EL (cell line): ENCODE measurements at places on chromosomes 1 and 21.

DNA sequence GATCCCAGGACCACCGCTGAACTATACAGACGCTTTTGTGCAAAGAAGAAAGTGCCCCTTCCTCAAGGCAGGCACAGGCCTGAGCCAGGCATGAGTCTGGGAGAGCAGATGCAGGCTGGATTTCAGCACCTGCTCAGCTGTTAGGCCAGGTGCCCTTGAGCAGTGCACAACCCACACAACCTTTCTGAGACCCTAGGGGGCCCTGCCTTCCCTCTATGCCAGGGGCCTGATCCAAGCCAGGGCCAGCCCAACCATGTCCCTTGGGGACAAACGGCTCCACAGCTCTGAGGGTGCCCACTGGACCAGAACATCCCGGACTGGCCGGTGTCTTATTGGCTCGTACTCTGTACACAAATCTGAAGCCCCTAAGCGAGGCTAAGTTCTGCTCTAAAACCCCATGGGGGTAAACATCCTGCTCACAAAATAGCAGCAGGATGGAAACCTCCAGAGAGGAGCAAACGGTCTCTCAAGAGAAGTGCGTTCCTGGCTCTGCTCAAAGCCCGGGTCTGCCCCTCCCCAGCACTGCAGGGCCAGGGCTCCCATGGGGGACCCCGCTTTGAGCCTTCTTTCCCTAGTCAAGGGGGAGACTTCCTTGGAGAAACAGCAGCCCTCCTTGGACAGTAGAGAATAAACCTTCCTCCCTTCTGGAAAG lies 275.1 kb downstream of the NPHP4 start:
- DNase-seq: no peak

DNA sequence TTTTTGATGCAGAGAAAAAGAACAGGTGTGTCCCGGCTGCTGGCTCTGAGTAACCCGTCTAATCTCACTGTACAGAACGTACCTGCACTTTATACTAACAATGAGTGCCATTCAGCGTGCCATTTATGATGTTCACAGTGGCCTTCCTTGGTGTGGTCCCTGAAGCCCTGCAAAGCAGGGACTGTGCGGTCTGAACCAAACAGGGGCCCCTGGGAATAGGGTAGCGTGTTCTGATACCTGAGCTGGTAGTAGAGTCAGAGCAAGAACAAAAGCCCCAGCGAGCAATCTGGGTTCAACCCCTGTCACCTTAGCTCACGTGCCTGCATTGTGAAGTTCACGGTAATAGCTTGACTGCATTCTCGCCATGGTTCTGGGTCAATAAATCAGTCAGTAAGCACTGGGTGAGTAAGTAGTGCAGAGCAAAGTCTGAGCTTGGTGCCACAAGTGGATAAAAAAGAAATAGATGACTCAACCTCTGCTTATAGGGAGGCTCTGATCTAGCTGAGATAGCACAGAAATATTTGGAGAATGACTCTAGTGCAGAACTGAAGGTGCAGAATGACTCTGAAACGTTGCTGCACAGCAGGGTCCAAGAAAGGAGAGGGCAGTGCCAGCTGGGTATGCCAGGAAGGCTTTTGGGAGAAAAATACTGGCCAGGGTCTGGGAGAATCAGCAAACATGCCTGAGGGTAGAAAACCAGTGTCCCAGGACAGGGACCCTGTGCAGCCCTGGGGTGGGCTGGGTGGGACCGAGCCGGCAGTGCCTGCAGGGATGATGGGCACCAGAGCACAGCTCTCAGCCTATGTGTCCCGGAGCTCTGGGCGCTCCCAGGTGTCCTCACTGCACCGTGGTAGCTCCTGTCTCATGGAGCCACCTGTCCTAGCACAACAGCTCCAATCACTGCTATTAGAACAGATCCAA lies 125.9 kb downstream of the RHOU start:
- DNase-seq: peak; percentile 89

DNA sequence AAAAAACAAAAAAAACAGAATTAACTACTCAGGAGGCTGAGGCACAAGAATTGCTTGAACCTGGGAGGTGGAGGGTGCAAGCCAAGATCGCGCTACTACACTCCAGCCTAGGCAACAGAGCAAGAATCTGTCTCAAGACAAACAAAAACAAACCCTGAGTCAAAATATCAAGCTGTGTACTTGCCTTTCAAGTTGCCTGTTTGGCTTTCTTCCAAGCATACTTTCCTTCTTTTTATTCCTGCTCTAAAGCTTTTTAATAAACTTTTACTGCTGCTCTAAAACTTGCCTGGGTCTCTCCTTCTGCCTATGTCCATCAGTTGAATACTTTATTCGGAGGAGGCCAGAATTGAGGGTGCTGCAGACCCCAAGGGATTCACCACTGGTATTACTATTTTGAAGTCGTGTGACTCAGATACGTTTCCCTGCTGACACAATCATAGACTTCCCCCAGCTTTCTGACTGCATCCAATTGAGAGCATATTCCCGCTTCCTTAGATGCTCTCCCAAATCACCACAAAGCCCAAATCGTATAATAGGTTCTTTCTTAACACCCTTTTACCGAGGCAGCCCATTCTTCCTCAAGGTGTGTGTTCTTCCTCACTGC lies 3.5 kb upstream of the ACBD6 start:
- DNase-seq: no peak

GRCh38 chr1:39380036-39380435 lies 111.4 kb upstream of the BMP8A start:
- no peak for DNase-seq

DNA sequence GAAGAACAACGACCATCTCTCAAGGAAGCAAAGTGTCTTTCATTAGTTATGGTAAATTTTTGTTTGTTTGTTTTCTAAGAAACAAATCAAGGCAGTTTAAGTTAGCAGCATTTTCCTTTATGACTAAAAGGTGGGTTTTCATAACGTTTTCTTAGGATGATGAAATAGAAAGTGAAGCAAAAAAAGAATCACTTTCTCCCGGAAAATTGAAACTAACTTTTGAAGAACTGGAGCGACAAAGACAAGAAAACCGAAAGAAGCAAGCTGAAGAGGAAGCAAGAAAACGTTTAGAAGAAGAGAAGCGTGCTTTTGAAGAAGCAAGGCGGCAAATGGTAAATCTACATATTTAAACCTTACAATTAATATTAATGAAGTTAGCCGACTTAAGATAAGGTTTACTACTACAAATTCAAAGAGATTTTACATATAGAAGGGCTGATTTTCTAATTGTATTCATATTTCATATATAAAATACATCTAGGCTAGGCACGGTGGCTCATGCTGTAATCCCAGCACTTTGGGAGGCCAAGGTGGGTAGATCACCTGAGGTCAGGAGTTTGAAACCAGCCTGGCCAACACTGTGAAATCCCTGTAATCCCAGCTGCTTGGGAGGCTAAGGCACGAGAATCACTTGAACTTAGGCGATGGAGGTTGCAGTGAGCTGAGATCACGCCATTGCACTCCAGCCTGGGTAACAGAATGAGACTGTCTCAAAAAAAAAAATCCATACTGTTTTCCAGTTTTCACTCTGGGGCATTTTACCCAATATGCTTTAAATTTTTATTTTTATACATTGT lies 38.3 kb downstream of the NEXN start:
- DNase-seq: no peak

GRCh38 chr1:117644696-117645311 lies 39.0 kb downstream of the TENT5C start:
- no peak for DNase-seq

DNA sequence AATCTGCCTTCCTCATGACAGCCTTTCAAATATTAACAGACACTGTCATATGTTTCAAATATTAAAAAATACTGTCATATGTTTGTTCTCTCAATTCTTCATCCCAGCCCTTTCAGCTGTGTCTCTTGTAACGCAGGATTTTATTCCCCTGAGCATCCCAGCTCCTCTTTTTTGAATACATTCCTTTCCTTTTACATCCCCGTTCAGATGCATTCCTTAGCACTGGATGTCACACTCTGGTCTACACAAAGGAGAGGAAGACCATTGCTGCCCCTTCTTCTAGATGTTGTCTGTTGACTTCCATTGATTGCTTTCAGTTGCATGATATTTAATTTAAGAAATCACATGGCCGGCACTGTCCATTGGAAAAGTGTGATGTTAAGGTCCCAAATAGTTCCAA lies 117.4 kb upstream of the PAXBP1 start:
- DNase-seq: peak; percentile 54

DNA sequence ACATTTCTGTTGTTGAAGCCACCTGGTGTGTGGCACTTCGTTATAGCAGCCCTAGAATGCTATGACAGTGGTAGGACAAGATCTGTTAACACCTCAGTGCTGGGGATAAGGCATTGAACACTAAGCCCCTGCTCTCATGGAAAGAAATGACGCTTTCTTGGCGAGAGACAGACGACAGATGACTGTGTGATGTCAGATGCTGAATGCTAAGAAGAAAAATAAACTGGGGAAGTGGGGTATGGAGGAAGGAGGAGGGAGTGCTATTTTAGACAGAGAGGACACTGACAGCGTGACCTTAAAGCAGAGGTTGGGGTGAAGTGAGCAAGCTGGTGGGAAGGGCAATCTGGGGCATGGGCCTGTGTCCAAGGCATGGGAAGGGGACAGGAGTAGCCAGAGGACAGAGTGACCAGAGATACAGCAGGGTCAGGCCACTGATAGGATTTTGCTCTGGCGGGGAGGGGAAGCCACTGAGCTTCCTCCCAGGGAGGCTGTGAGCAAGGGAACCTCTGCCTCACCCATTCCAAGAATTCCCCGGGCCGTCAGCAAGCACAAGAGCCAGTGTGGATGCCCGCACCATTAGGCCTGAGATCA lies 15.2 kb downstream of the DOP1B start:
- no peak for DNase-seq

- no peak for DNase-seq
Observed at GRCh38 chr21:37375866-37376574, 9.4 kb downstream of the DYRK1A start.

DNA sequence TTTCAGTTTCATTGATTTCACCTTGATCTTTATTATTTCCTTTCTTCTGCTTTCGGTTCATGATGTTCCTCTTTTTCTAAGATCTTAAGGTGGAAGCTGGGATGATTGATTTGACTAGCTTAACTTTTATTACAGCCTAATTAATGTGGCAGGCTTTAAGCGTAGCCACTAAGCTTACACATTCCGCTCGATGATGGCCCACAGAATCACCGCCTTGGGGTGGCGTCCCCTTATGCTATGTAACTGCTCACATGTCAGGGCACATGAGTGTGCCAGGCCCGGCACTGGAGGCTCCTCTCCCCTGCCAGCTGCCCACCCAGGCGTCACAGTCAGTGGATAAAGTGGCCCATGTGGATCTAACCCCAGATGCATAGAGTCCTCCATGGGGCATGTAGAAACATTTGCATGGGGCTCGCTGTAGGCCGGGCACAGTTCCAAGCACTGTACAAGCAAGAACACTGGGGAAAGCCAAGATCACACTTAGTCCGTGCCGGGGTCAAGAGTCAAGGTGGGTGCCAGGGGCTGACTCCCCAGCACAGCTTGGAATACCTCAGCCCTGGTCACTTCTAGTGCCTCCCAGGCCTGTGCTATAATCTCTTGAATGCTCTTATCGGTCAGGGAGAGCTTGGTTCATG lies 41.7 kb downstream of the PKNOX1 start:
- DNase-seq: no peak

DNA sequence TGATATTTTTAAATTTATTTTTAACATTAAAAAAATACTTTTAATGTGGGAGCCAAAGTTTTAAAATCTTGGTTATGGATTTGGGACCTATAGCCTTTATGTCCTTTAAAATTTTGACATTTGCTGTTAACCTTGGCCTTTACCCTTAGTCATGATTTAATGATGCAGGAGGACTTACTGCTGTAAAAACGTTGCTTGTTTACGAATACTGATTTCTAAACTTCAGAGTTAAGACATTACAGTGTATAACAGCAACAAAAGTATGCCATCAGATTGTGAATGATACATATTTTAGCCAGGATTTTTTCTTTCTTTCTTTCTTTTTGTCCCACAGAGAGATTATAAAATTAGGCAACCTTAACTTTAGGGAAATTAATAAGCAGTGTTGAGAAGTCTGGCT lies 8.9 kb downstream of the RBM15 start:
- DNase-seq: no peak

- no peak for DNase-seq
Observed at GRCh38 chr1:8407652-8408051, 89.7 kb downstream of the SLC45A1 start.

GRCh38 chr1:207883660-207884250 lies 27.2 kb downstream of the CD34 start:
- DNase-seq: no peak

DNA sequence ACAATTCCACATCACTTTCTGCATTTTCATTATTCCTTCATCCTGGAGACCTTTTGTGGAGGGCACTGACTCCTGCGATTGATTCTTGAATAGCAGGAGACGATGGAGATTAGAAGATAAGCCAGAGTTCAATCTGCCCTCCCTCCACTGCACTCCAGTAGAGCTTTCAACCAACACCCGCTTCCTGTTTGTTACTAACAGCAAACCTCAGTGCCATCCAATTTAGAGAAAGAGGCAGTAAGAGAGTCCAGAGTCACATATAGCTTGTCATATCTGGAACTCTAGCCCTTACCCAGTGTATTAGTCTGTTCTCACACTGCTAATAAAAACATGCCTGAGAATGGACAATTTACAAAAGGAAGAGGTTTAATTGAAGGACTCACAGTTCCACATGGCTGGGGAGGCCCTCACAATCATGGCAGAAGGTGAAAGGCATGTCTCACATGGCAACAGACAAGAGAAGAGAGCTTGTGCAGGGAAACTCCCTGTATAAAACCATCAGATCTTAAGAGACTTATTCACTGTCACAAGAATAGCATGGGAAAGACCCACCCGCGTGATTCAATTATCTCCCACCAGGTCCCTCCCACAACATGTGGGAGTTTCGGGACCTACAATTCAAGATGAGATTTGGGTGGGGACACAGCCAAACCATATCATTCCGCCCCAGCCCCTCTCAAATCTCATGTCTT lies 55.9 kb downstream of the PCBP3 start:
- no peak for DNase-seq

DNA sequence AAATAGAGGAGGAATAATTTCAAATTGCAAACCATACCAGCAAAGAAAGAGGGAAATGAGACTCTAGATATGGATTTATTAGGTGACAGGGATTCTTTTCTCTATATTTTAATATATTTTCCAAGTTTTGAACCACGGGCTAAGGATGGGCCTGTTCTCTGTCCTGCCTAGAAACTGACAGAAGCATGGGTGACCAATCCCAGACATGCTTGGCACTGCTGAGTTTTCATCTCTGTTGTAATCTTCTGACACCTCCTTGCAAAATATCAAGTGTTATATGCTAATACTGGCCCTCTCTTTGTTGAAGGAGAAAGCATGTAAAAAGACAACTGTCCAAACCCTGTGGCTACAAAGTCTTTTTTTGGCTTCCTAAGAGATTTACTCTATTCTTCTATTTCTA lies 774 bp upstream of the ANGPTL7 start:
- no peak for DNase-seq

GRCh38 chr1:116529199-116529631 lies 41.6 kb downstream of the CD58 start:
- peak; percentile 87 for DNase-seq

- no peak for DNase-seq
Observed at GRCh38 chr1:243855616-243856318, 5.7 kb upstream of the AKT3 start.

- DNase-seq: no peak
Observed at GRCh38 chr1:14138687-14139086, 438.7 kb downstream of the PRDM2 start.
